ENCODE measurements at places on chromosomes 2 and 18.

- no peak for DNase-seq
Measured at GRCh38 chr2:53286345-53286744, 481.3 kb upstream of the CHAC2 start.

GRCh38 chr2:9638532-9638931 lies 7.7 kb upstream of the YWHAQ start:
- no peak for DNase-seq

DNA sequence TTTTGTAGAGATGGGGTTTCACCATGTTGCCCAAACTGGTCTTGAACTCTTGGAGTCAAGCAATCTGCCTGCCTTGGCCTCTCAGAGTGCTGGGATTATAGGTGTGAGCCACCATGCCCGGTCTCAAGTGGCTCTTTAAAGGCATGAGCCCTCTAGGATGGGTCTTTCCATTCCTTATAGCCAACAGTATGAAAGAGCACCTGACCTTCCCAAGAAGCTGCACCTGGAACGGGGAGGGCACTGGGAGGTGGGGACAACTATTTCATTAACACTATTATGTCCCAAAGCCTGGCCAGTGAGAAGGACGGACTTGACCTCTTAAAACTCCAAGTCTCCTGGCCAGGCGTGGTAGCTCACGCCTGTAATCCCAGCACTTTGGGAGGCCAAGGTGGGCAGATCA lies 149.7 kb downstream of the ZFP36L2 start:
- DNase-seq, result no peak

- DNase-seq, result no peak
Measured at GRCh38 chr2:61707984-61708852, 145.6 kb downstream of the FAM161A start.

- no peak for DNase-seq
Measured at GRCh38 chr2:59920961-59921360, 632.5 kb downstream of the BCL11A start.

DNA sequence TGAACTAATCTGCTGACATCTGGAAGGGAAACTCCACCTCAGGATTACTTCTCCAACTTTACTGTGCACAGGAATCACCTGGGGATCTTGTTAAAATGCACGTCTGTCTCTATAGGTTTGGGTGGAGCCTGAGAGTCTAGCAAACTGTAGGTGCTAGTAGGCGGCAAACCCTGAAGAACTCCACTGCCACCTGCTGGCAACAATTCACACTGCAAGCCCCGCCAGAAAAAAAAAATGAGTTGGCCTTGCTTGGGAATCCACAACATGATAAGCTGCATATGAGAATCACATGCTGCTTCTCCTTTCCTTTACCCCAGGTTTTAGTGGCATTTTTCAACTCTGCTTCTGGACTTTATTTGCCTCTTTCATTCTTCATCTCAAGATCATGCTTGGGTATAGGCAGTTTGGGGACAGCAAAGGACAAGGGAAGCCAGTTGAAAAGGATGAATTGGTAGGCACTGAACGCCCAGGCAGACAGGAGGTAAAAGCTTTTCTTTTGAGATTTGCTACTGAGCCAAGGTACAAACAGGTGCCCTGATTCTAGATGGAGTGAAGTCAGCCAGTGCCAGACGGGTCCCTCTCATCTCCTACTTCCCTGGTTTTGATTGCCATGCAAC lies 88.8 kb downstream of the VIT start:
- DNase-seq, result peak; percentile 63

DNA sequence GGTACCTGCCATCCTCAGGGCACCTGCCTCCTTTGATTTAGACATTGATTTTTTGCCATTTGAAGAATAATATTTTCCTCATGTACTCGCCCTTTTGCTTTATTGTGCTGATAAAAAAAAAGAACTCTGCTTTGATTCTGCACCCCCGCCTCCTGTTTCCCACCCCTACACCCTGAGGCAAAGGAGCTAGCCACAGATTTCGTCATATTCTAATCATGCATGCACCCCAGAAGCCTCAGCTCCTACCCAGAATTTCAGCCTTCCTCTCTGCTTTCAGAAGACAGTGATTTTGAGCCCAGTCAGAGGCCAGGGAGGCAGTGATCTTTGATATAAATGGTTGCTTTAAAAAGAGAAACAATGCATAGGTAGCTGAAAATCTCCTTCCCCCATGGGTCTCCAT lies 329.0 kb downstream of the PTPRM start:
- no peak for DNase-seq

DNA sequence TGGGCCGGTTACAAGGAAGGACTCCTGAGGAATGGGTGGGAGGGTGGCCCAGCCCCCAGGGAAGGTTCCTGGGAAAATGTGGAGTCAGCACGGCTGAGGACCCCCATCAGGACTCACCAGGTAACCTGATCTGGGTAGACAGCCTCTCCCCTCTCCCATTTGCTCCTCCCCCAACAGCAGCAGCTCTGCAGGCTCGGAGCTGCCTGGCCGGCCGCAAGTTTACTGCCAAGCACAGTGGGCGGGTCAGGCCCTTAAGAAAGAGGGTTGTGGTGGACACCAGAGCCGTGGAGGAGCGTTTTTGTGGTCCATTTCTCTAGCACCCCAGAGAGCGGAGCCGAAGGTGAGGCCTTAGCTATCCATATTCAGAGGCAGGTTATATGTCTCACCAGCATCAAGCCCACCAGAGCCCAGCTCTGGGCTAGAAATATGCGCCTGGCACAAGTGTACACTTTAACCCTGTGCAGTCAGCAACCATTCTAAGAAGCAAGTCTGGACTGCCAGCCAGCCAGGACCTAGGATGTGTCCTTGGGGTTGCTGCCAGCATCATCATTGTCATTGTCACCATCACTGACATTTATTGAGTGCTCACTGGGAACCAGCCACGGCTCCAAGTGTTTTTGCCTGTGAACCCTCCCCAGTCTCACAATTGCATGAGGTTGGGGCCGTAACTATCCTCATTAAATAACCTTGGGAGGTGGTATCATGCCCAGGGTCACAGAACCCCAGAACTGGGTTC lies 190.1 kb downstream of the KLHL29 start:
- DNase-seq, result no peak

DNA sequence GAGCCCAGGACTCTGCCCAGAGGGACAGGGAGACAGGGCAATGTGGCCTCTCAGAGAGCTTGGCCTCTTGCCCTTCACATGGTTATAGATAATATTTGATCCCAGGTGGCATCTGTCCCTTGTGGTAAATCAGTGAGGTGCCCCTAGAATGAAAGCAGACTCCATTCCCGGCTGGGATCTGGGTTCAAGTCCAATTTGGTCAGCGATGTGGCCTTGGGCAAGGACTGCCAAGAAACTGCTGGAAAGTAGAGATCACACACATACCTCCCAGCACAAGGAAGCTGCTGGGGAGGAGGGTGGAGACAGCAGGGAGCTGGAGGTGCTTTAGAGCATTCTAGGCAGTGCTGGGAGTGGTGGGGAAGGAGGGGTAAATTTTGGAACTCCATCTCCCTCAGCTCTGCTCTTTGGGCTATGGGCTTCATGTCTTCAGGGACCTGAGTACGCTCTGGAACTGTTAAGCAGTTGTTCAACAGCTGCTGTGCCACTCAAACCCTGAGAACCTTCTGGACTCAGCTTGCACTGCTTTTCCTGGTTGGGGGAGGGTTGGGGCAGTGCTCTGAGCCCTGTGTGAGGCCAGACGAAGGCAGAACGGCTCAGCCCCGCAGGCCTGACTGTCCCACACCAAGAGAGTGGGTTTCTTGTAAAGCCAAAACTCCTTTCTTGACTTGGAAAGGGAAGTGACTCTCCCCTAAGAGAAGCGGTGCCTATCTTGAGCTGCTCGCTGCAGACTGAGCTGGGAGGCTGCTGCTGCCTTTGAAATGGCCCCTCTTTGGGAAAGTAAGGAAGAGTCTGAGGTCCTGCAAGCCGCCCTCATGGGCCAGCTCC lies 23.0 kb downstream of the INPP5D start:
- DNase-seq, result no peak

DNA sequence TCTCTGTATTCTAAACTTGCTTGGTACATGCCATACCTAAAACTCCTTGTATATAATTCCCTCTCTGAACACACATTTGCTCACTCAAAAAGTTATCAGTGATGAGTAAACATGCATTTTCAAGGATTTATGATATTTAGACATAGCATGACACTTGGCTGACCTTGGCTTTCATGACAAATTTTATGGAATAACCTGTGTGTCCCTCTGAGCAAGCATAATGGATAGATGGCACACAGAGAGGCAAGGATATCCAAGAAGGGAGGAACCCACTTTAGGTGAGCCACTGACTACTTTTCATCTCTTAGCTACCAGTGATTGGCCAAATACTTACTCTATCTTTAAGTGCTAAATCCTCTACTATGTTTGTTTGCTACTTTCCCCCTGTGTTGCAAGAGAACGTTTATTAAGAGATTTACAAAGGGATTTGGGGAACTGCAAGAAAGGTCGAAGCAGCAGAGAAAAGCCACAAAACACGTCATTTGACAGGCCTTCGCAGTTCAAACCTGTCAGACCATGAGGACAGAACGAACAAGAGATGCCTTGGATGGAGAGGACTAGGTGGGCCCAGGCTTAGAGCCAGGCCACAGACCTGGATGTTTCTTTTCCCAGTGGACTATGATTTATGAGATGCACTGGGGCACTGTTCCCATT lies 379.9 kb downstream of the NBAS start:
- no peak for DNase-seq

Measured in activated T-helper 2 cell treated with anti-CD3 and anti-CD28 coated beads, Interferon-gamma antibody, Interleukin-2, Interleukin-4, amounts not matched to agents 10 μg/mL and 5 μg/mL and 100 μg/mL, durations not matched to agents 14 hours and 24 hours and 36 hours (primary cell).